ENCODE measurements at places on chromosomes 16 and 17.

GRCh38 chr17:80913928-80914821, 77.5 kb upstream of the CHMP6 start:
- no peak for DNase-seq

- no peak for DNase-seq
Measured at GRCh38 chr17:66340720-66341119, 38.3 kb downstream of the PRKCA start.

GRCh38 chr16:77403732-77404131, 31.1 kb downstream of the ADAMTS18 start:
- no peak for DNase-seq

DNA sequence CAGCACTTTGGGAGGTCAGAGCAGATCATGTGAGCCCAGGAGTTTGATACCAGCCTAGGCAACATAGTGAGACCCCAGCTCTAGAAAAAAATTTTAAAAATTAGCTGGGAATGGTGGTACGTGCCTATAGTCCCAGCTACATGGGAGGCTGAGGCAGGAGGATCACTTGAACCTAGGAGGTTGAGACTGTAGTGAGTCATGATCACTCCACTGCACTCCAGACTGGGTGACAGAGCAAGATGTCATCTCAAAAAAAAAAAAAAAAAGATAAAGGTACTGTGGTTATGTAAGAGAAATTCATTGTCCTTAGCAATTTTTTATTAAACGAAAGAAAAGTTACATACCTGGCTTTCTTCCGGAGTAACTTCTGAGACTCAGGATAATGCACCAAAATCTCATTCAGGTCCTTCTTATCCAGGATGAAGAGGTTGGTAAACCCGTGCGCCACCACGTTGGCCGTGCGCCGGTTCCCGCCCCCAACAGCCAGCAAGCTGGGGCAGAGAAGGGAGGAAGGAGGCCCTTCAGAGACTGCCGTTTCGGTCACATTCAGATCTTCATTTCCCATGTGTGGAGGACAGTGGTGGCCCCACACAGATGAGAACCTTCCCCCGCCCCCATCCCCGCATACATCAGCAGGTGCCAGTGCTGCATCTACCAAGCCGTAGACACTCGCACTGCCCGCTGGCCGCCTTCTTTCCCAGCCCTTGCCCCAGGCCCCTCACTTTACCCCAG, 73.7 kb downstream of the CNGB1 start:
- no peak for DNase-seq

GRCh38 chr17:7550344-7550743, 1.5 kb downstream of the TNFSF12 start:
- no peak for DNase-seq

DNA sequence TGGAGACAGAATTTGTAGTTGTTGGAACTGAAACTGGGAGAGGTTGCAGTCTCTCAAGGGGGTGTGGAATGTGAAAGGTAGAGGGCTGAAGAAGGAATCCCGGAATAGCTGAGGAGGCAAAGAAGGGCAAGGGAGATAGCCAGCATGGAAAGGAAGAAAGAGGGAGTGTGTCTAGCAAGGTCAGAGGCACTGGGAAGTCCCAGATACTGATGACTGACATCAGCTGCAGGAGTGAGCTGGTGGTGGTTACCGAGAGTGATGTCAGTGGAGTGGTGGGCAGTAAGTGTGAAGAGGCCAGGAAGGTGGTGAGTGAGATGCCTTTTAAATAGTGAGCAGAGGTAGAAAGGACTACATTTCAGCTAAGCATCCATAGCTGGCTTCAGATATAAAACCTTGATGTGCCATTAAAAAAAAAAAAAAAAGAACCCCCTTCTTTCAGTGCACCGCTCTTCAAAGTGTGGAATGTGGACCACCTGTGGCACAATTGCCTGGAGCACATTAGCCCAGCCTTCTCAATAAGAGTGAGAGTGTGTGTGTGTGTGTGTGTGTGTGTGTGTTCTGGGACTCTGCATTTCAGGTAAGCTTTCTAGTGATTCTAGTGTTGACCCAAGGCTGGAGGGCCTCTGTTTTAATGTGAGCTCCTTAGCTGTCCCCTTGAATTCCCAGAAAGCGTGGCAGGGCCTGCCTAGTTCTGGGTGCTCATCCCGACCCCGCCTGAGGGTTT, 8.5 kb downstream of the PRMT7 start:
- peak; percentile 63 for DNase-seq

- no peak for DNase-seq
Measured at GRCh38 chr17:38879878-38880665, 10.2 kb downstream of the LASP1 start.

DNA sequence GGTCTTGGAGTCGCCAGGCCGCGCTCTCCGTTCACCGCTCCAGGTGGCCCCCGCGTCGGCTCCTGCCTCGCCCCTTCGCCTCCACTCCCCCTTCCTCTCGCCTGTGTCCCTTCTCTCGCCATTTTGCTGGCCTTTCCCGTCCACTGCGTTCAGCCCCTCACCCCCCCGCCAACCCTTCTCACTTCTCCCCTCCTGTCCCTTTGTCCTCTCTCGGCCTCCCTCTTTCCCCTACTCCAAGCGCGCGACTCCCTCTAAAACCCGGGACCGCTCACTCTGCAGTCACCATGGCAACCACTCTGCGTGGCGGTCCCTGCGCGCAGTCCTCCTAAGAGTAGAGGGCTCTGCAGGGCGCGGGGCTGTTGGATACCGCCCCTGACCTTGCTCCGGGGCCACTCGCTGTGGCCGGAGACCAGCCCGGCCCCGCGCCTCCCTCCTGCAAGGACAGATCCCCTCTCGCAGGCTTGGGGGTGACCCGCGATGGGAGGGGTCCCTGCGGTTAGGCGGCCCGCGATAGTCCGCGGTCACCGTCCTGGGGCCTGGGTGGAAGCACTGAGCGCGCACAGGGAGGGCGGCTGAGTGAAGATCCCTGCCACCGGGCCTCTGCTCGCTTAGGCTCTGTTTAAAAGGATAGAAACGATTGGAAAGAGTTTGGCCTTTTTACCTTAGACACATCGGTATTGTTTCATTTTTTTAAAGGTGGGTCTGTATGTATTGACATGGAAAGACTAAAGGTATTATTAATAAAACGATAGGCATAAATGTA, 454 bp downstream of the CCDC40 start:
- peak; percentile 81 for DNase-seq

DNA sequence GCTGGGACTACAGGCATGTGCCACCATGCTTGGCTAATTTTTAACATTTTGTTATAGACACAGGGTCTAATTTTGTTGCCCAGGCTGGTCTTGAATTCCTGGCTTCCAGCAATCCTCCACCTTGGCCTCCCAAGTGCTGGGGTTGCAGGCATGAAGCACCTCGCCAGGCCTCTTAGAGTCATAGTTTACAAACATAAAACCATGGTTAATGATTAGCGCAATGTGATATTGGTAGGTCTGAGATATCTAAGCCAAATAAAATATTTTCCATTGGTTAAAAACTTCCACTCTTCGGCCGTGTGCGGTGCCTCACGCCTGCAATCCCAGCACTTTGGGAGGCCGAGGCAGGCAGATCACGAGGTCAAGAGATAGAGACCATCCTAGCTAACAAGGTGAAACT, 16.6 kb downstream of the TXNDC11 start:
- no peak for DNase-seq

GRCh38 chr16:66690106-66690847, 6.3 kb downstream of the CMTM4 start:
- no peak for DNase-seq

- DNase-seq: peak; percentile 67
Measured at GRCh38 chr16:66406534-66407221, 20.4 kb upstream of the BEAN1 start.

GRCh38 chr17:27856676-27857432, 36.3 kb downstream of the LYRM9 start:
- no peak for DNase-seq

DNA sequence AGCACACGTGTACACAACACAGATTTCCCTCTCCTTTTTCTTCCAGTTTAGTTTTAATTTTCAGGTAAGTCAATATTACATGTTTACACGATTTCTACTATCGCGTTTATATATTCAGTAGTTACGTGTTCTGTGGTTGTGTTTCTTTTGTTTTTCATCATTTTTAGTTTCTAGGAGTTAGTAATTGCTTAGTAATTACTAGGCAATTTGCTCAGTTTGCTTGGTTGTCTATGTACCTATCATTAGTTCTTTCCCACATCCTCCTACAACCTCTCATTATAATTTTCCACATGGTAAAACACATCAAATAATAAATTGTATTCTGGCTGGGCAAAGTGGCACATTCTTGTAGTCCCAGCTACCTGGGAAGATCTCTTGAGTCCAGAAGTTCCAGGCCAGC, 24.6 kb upstream of the GUCY2D start:
- DNase-seq: no peak

Data from NCI-H345 (cell line).